ENCODE measurements at places on chromosomes 5 and 9.

- DNase-seq, result no peak
Measured at GRCh38 chr5:172708183-172708505, 62.9 kb downstream of the DUSP1 start.

- DNase-seq, result peak; percentile 74
Measured at GRCh38 chr5:164358531-164359259, 853.3 kb downstream of the MAT2B start.

DNA sequence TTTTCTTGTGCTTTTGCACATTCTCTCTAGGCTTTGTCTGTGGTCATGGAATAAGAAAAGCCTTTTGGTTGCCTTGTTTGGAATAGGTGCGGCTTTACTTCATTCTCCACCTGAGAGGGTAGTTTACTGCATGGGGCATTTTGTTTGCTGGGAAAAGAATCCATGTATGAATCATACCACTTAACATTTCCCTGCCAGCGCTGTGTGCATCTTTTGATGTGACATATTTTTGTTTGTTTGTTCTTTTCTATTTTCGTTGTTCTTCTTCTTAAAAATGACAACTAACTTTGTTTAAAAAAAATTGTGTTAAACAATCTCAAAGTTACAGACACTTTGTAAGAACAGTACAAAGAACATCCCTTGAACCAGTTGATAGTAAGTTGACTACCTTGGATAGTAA, 113.2 kb downstream of the GCNT1 start:
- no peak for DNase-seq

- no peak for DNase-seq
Measured at GRCh38 chr9:136466155-136466541, 16.7 kb downstream of the SEC16A start.

DNA sequence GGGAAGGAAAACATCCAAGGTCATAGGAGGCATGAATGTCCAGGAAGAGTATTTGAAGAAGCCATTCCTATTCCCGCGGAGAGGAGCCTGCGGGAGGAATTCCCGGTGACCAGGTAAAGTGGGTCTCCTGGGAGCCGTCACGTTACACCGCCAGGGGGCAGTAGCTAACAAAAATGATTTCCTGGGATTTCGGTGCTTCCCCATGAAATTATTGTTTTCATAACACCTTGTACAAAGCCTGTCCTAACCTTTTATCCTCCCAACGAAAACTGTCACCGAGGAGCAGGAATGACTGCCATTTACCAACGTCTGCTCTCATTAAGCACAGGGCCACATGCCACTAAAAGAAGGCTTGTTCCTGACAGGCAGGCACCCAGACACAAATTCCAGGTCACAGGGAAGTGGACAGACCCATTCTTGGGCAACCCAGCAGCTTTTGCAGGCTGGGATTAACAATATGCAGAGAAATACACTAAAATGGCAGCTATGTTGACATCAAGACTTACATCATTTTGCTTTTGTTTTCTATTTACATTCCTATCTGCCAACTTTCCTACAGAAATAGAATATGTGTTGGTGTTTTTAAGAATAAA, 41.2 kb upstream of the CTSL start:
- DNase-seq, result no peak

DNA sequence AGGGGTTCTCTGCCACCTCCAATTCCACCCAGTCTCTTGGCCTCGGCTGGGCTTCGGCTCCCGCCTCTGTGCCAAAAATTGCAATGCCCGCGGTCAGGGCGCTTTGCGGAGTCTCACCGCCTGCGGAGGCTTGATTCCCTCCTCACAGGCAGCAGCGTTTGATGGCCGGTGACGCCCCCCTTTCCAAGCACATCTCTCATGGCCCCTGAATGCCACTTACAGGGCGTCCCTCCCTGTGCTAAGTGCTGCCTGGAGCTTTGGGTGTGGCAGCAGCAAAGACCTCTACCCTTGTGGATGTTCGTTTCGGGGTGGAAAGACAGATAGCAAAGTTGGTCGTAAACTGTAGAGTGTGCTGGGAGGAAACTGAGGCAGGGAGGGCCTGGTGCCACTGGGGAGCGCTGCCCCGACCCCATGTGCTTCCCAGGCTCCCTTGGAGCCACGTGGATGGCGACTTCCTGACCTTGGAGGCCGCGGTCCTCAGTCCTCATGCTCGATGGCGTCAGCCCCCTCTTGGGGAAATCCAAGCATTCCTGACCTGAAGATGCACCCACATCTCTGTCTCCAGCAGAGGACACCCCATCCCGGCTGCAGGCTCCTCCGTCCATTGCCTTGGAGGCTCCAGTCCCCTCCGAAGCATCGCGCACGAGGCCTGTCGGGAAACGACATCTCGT, 249.2 kb upstream of the IRX4 start:
- no peak for DNase-seq

DNA sequence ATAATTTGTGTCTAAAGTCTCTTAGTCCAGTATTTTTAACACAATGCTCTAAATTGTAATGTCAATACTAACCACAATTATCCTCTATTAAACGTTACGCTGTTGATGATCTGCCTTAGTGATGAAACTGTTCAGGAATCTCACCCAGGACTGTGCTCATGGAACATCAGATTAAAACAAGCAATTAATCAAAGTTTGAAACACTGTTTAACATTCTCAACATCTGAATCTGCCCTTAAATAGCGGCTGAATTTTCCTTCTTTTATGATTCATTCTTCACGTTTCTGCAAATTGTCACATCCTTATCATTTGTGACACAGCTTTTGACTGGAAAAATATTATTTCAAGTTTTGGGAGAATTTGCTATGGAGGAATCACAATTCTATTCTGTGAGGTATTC, 113.8 kb downstream of the MARCHF11 start:
- DNase-seq, result no peak

- no peak for DNase-seq
Measured at GRCh38 chr5:122354293-122354692, 42.3 kb downstream of the SNCAIP start.

DNA sequence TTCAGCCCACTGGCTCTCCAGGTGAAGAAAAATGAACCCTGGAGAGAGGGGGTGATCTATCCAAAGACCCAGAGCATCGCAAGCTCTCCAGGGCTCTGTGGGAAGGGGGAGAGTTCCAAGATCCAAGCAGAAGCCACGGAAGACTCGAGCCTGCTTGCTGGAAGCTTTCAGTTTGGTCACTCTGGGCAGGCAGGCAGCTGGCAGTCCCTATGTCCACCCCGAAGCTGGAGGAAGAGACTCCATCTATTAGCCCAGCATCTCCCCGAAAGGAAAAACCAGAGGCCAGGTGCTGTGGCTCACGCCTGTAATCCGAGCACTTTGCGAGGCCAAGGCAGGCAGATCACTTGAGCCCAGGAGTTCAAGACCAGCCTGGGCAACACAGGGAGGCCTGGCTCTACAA, 10.7 kb upstream of the SPARC start:
- DNase-seq, result no peak

DNA sequence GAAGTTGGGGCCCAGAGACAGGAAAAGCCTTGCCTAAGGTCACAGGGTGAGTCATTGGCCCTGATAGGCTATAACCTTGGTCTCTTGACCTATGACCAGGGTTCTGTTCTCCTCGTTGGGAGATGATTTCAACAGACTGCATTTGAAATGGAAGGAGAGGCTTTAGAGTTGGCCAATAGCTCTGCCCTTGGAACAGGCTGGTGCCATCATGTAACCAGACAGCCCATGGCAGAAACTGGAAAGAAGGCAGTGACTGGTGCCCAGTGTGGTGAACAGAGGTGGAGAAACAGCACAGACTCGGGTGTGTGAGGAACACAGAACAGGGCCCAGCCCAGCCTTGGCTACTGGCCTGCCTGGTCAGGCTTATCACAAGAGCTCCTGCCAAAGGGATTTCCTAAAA, 109.8 kb upstream of the SLC25A48 start:
- no peak for DNase-seq

GRCh38 chr5:170508036-170508435, 4.2 kb downstream of the KCNIP1 start:
- no peak for DNase-seq

GRCh38 chr5:127370631-127371030, 80.0 kb downstream of the MEGF10 start:
- no peak for DNase-seq

DNA sequence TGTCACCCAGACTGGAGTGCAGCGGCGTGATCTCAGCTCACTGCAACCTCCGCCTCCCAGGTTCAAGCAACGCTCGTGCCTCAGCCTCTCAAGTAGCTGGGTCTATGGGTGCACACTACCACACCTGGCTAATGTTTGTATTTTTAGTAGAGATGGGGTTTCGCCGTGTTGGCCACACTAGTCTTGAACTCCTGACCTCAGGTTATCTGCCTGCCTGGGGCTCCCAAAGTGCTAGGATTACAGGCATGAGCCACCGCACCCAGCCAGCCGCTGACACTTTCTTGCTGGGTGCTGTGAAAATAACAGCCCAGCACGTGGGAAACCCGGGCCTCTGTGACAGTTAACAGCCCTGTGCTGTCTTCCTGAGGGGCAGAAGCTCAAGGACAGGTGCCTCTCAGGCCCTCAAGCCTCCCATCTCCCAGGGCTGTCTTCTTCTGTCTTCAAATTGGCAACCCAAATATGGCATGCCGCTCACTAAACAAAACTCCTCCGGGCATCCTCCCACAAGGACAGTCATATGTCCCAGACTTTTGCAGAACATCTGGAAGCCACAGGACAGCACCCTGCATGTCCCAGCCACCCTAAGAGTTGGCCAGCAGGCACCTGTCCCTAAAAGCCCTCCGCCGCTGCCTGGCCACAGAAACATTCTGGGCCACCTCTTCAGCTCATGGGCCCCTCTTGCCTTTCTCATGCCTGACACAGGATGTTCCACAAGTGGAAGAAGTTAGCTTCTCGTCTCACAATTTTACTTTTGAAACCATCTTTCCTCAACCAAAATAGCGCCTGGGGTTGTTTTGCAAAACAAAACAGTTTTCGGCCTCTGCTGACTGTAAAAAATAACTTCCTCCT, 233.6 kb downstream of the SYK start:
- no peak for DNase-seq

DNA sequence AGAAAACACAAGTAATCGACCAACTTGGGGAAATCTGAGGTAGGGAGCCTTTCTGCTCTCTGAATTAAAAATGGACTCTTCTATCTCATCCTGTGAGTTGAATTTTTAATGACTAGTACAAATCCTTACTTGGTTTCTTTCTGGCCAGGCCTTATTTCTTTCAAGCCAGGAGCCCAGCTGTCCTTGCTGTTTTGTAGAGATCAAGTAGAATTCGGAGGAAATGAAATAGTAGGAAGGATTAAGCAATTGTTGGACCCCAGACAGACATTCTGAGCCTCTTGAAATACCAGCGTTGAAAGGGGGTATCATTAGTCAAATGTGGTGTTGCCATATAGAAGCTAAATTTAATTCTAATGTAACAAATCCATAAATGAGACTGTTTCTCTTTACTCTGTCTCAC, 53.7 kb upstream of the SMIM15 start:
- DNase-seq, result no peak

DNA sequence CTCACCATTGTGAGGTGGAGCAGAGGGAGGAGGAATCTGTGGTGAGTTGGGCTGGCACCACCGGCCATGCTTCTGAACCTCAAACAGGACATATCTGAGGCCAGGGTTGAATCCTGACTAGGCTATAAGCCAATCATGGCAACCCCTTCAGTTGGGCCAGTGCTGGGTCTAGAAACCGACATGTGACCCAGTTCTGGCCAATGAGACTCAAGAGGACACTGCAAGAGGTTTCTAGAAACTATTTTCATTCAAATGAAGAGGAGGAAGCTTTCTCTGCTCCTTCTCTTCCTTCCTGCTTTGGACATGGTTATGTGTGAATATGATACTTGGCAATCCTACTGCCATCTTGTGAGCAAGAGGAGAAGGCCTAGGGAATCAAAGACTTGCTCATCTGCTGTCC, 417.7 kb downstream of the SEMA5A start:
- no peak for DNase-seq

GRCh38 chr5:134245101-134245604, 19.3 kb upstream of the PPP2CA start:
- DNase-seq, result no peak

GRCh38 chr5:107826311-107827000, 155.7 kb upstream of the EFNA5 start:
- no peak for DNase-seq

DNA sequence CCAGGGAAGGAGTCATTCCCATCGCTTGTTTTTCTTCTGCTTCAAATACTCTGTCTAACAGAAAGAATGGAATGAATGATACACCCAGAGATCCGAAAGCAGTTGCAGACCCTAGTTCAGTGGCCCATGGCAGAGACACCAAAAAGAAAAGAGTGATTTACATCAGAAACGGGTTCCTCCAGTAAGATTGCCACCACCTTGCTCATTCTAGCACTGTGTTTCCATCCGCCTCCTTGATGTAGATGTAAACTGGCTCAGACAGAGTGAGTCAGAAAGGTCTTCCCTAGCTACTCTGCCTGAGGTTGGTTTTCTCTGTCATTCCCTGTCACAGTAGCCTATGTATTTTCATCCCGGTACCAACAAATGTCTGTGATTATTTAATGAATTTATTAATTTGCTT, 15.9 kb upstream of the CLINT1 start:
- DNase-seq, result no peak

DNA sequence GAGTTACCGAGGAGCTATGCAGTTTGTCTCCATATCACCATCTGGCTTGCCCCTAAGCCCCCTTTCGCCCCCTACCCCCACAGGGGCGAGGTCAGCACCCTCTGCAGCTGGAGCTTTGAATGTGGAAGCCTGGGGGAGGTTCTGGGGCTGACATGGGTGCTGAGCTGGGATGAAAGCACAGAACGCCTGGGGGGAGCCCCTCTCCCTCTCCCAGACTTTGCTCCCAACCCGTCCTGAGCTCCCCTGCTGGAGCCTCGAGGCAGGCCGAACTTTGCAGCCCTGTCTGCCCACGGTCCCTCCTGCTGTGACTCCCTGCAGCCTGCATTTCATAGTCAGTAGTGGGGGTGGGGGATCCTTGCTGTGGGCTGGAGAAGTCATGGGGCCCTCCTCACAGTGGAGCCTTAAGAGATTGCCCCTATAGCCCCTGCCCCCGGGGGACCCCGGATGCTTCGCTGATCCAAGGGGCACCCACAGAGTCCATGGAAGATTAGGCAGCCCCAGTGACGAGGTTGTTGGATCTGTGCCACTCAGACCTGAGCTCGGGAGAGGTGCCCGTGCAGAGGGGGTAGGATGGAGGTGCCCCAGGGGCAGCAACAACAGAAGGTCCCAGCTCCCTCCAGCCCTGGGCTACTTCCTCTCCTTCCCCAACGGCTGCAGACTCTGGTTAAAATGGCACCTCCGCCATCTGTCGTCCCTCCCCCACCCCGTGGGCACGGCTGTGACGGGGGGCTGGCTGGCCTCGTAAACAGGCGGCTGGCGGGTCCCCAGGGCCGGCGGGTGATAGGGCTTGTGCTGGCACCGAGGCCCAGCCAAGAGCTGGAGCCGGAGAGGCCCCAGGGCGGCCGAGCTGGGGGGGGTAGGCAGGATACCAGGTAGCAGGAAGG, 162.0 kb downstream of the C9orf50 start:
- peak; percentile 74 for DNase-seq

DNA sequence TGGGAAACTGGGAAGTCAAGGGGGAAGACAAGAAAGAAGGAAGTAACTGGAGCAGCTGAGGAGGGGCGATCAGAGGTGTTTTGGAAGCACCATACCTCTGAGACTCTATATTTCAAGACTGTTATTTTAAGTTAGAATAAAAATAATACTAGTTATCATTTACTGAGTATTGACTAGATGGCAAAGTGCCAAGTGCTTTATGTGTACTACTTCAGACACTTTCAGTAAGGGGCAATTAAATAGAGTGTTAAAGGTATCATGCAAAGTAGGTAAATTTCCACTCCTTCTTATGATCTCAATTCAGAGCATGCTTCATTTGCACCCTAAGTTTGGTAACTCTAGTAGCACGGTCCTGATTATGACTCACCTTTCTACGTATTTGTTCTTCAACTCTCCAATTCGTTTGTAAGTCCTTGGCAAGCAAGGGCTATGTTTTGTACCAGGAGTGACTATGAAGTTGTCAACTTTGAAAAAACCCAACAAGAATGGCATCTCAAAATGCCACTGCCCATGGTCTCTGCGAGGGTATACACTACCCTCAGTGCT, 152.4 kb upstream of the RAPGEF1 start:
- no peak for DNase-seq
